ENCODE measurements at places on chromosomes 2 and 18.

DNA sequence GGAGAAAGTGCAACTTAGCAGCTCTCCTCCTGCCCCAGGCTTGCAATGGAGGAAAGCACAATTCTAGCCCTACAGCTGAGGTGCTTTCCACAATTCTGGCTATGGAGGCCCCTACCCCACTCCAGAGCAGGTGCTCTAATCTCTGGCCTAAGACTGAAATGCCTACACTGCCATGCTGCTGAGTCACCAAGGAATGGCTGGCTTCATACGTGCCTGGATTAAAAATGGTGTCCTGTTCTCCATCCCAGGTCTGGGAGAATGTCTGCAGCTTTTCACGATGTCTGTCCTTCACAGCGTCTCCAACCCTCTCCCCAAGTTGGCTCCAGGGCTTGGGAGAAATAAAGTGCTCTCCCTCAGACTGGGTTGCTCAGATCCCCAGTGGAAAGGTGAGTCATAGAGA, 48.5 kb downstream of the MBOAT2 start:
- DNase-seq = no peak

- no peak for DNase-seq
These were observed 433.2 kb upstream of the MEX3C start for GRCh38 chr18:51630706-51631105.

- no peak for DNase-seq
These were observed 5.7 kb downstream of the LRRFIP1 start for GRCh38 chr2:237633061-237633561.

GRCh38 chr2:127664065-127664894, 11.1 kb downstream of the LIMS2 start:
- DNase-seq = no peak

DNA sequence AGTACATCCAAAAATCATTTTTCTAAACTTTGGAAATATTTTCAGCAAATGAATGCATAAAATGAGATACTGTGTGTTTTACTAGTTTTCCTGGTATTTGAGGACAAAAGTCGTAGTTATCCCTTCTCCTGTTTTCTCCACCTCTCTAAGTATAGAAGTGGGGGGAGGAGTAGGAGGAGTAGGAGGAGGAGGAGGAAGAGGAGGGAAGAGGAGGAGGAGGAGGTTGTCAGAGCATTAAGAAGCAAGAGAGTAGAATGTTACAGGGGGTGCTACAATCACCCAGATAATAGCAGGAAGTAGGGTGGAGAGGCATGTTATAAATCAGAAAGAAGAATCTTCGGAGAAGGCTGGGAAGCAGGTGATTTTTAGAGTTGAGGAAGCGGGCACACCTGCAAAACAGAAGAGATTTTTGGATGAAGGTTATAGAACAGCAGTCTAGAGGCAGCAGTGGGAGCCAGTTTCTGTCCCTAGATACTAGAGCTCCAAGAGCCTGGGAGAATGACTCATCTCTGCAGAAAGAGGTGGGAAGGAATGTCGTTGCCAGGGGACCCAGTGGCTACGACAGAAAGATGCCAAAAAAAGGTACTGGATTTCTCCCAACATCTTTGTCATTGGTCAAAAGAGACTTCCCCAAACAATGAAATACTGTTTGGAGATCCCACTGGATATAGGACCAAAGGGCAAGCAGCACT, 44.2 kb upstream of the AQP4 start:
- no peak for DNase-seq

- no peak for DNase-seq
These were observed 120.6 kb downstream of the ZNF407 start for GRCh38 chr18:74718312-74718711.

DNA sequence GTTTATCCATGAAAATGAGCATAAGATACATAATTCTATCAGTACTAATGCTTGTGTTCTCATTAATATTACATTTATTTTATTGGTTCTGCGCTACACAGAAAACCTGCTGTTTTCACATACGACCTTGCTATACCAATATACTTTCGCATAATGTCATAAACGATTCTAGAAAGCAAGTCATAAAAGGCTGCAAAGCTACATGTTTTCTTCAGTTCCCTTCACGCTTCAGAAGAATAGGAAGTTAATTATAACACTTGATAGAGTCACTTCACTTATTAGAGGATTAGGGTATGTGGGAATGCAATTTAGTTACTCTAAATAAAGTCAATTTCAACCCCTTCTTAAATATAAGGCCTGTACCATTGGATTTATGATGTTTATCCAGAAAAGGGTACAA, 29.0 kb downstream of the PSME4 start:
- DNase-seq = no peak

- DNase-seq = no peak
These were observed 181.6 kb downstream of the CELF4 start for GRCh38 chr18:37383846-37384595.

DNA sequence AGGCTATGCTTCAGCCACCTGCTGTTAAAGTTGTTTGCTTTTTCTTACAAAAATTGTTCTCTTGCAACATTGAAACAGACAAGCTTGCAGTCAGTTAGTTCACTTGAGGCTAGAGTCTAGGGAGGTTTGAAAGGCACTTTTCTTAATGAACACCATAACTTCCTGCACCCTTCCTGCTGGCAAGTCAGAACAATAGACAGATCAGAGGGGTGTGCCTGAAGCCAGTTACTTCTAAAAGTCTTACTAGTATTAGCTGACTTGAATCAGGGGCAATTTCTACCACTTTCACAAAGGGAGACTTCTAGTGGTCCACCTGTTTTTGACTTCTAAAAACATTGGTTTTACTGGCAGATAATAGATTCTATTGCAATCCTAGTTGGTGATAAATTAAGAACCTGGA, 367.4 kb upstream of the CDH20 start:
- DNase-seq = no peak

DNA sequence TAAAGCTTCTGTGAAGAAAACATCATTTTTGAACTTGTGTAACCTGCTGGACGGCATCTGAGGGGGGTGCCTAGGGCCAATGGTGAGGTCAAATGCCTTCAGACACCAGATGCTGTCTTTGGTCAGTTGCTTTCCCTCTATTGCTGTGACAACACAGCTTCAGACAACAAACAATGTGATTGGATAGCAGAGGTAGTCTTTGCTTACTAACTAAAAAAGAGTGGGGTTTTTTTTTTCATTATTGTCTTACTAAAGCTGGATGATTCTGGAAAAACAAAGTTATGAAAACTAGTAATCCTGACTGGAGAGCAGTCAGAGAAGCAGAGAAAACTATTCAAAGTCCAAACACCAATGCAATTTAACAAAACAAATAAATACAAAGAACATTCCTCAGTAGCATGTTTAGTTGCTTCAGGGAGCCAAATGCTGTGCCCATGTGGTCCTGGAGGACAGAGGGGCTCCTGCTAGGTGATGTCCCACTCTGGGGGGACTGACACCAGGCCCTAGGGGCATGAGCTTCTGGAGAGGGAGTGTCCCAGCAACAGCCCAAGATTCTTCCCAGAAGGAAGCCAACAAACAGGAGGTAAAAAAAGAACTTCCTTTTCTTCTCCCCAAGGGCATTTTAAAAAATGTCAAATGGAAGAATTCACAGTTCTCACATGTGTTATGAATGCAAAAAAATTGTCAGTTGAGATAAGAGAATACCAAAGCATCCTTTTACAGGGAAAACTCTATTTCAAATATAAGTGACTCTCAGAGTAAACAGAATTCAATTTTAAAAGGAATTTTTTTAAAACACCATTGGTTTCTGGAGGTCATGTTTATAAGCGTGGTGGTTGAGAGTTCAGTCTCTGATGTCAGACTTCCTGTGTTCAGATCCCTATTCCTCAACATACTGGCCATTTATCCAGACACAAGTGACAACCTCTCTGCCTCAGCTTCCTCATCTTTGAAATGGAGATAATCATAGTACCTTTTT, 181.1 kb upstream of the PGAP1 start:
- no peak for DNase-seq

GRCh38 chr2:149329489-149330126, 779 bp upstream of the LYPD6 start:
- DNase-seq = no peak

GRCh38 chr18:35071819-35072247, 30.6 kb downstream of the MAPRE2 start:
- no peak for DNase-seq

DNA sequence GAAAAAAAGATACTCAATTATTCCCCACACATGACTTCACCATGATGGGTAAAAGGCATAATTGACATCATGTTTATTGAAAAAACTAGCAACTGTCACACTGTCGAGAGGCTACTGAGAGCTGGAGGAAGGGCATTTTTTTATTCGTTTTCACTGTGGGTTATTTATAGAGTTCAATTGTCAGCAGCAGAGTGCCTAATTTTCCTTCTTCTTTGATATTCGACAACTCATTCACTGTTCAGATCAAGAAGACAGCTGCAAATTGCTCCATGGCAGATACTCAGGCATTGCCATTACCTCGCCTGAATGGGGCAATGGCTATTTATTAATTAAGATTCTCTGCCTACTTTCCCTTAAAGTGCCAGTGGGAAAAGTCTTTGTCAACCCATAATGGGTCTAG, 197.5 kb upstream of the NRP2 start:
- DNase-seq = no peak

GRCh38 chr2:207160115-207160514, 5.6 kb downstream of the KLF7 start:
- DNase-seq = no peak

GRCh38 chr2:29627279-29627711, 294.1 kb downstream of the ALK start:
- no peak for DNase-seq

DNA sequence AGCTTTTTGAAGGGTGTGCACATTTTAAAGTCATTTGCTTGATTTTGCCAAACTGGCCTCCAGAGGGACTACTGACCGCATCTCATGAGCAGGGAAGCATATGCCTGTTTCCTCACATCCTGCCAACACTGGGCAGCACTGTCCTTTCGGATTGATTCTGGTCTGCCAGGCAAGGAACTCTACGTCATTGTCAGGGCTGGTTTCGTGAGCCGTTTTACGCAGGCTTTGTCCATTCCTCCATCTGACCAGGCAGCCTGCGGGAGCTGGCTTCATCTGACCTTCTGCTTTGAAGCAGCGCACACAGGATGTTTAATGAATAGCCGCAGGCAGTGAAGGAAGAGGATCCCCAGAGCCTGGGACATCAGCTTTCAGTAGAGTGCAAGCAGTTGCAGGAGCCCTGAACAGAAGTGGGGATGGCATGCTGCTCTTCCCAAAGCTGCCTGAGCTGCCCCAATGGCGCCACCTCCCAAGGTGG, 46.3 kb upstream of the SEMA4C start:
- DNase-seq = no peak

DNA sequence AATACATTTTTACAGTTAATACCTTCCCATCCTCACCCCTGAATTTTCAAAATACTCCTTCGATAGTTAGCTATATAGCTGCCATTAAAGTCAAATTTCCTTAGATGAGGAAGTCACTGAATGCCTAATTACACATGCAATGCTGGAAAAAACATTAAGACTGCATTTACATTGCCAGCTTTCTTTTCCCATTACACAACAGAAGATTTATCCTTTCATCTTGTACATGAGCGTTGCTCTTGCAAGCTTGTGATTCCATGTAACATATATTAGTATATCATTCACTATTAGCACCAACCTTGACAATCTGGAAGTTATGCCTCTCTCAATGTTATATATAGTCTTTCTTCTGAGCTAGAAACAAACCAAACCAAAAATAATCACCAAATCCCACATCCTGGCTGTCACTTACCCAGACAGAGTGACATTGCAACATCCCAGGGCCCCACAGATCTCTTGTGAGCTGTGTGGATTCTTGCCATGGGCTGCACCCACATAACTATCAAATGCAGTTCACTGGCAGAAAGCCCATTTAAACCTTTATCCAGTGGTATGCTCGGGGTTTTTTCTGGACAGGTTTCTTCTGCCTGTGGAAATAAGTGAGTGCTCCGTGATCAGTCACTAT, 79.2 kb upstream of the PAPOLG start:
- no peak for DNase-seq

DNA sequence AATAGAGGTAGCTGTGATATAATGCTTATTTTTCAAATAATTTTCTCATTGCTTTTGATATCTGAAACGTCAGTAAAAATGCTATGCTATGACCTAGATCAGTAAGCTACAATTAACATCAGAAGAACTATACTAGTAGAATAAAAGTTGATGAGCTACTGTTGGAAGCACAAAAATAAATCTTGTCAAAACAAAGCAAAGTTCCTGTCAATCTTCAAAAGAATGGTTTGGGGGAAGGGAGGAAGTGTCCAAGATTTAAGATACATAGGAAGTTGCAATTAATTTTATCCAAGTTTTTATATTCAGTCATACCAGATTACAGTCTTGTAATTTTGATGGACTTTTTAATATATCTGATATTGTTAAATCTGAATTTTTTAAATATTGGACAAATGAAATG, 19.2 kb downstream of the IRS1 start:
- no peak for DNase-seq

DNA sequence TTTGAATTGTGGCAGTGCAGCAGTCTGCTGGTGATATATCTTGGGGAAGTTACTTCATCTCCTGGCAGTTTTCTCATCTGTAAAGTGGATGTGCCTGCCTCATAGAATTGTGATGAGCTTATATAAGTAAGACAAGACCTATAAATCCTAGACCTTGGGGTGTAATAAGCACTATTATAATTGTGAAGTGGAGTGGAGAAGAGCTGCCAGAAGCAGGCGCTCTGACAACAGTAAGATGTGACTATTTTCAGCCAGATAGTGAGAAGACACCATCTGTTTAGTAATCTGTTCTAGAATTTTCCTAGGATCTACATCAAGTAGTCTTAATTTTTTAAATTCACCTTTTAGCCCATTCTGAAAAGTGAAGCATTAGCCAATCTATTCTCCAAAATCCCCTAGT, 85.6 kb upstream of the TSPYL6 start:
- no peak for DNase-seq

- DNase-seq = no peak
These were observed 2.6 kb upstream of the RNU2-63P start for GRCh38 chr2:88018909-88019308.

DNA sequence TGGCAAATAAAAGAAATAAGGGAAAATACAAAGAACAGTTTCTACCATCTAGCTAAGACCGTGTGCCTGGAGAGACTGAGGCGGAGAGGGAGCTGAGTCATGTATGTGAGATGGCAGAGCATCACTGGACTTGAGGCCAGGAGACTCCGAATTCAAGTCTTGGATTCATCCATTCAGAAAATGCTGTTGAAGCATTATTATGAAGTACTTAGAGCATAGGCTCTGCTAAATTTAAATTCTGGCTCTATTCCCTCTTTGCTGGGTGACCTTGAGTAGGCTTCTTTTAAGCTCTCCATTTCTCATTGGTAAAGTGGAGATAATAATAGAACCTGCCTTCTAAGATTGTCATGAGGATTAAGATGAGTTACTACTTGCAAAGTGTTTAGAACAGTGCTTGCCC, 34.7 kb downstream of the NPHP1 start:
- DNase-seq = no peak

Data from activated T-helper 1 cell treated with anti-CD3 and anti-CD28 coated beads, Interleukin-2, amount 50 U/mL, for 16 hours (primary cell).